ENCODE measurements at places on chromosomes 6 and 20.

GRCh38 chr6:117561128-117561527, 41.2 kb downstream of the GOPC start:
- no peak for DNase-seq

- peak; percentile 26 for DNase-seq
Measured at GRCh38 chr6:122491919-122492555, 20.4 kb upstream of the SERINC1 start.

DNA sequence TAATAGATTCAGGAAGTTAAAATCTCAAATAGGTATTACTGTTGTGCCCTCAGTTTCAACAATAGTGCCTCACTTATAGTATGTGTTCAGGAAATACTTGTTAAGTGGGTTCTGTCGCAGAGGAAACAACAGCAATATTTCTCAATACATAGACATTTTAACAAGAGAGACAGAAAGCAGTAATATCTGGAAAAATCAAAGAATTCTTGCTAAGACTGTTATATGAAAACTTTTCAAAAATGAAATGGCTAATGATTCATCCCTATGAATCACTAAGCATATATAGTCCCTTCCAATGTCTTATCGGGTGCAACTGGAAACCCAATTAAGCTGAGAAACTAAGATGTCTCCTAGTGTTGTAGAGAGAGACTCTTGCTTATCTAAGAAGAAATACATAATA, 668.9 kb downstream of the TFAP2A start:
- DNase-seq = no peak

DNA sequence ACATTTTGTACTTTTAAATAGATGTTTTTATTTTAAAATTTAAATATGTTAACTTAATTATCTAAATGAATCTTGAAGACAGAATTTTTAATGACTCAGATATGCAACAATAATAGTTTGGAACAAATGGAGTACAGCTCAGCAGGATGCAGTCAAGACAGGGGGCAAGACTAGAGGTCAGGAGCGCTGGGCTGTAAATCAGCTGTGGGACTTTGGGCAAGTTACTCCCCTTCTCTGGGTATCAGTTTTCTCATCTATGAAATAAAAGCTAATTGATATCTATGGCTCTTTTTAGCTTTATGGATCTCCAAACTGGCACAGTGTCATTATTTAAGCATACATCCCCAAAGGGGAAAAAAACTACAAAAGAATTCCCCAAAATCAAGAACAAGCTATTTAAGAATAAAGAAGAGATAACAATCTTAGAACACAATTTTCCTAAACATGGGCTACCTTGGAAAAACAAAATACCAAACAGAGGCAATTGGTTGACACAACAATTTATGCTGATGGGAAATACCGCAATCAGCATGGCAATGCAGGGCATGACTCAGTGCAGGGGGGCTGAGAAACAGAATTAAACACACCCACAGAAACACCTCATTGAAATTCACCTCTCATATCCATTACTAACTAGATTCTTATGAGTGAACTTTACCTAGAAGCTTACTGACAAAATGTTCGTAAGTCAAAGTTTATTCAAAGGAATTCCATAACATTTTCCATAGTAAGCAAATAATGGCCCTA, 188.2 kb downstream of the SIM1 start:
- no peak for DNase-seq

DNA sequence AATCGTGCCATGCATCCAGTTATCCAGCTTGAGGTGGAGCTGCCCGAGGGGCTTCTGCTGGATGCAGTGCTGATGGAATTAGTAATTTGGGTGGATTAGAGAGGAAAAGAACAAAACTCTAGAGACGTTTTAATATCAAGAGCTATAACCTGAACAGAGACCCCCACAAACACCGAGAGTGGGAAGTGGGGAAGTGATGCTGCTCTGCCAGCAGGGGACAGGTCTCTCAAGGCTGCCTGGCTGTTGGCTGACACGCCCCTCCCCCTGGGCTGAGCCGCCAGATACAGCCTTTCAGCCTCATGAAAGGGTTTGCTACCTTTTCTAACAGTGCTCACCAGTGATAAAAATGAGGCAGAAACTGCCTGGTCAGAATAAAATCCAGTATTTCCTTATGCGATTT, 9.6 kb downstream of the LEMD2 start:
- DNase-seq = no peak

DNA sequence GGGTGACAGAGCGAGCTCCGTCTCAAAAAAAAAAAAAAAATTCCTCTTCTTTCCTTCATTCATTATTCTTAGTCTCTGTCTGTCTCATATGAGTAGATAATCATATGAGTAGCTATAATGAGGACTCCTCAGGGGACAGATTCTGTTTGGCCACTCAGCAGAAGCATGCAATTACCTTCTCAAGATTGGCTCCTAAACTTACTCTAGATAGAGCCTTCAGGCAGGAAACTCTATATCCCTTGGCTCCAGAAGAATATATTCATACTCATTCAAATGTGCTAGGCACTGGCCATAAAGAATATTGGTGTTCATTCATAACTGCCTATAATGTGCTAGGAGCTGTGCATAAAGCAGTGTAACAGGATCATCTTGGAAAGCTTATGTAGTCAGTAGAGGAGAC, 2.2 kb upstream of the ACAT2 start:
- DNase-seq = no peak

- DNase-seq = peak; percentile 75
Measured at GRCh38 chr20:62143081-62143956, at the start of the genes PSMA7 and SS18L1. Gene PSMA7, minus strand, starts transcription at chr20:62143394. Its CDS starts 91 bp downstream, at chr20:62143303. Gene SS18L1, plus strand, starts transcription at chr20:62143769. Its CDS starts 52 bp downstream, at chr20:62143821.

- no peak for DNase-seq
Measured at GRCh38 chr6:168132531-168133167, 53.6 kb upstream of the FRMD1 start.

GRCh38 chr6:4616311-4616710, 159.9 kb upstream of the CDYL start:
- no peak for DNase-seq

DNA sequence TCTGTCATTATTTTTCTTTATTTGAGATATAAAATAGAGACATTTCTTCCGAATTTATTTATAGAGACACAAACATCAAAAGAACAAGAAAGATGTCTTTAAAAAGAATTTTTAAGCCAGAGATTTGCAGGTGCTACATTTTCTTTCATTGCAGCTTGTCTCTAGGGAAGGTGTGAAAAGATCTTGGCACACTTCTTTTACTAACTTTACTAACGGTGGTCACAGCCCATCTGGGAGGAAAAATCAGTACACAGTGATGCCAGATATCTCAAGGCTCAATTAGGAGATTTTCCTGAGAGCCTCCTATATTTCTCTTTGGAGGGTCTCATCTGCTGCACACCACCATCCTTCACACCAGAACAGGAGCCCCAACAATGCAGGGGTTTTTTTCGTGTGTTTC, 29.5 kb downstream of the ABRACL start:
- DNase-seq = no peak

GRCh38 chr20:50427719-50428083, 82.5 kb upstream of the PTPN1 start:
- DNase-seq = no peak

- no peak for DNase-seq
Measured at GRCh38 chr20:63690003-63690897, 6.2 kb upstream of the TNFRSF6B start.

DNA sequence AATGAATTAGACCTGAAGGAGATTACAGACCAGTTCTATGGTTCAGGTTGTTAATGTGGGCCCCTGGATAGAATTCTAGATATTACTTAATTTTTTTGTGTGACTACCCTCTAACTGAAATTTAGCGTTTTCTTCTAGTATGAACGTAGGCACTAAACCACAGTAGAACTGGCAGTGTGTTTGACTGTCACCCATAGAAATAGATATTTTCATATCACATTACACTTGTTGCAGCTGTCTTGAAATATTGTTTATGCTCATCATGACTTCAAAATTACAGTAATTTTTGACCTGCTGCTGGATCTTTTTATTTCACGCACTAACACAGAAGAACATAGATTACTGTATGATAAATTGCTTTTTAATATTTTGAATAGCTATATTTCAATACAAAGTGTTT, 31.6 kb downstream of the E2F3 start:
- DNase-seq = no peak

- DNase-seq = no peak
Measured at GRCh38 chr6:95784869-95785268, 207.5 kb downstream of the MANEA start.

DNA sequence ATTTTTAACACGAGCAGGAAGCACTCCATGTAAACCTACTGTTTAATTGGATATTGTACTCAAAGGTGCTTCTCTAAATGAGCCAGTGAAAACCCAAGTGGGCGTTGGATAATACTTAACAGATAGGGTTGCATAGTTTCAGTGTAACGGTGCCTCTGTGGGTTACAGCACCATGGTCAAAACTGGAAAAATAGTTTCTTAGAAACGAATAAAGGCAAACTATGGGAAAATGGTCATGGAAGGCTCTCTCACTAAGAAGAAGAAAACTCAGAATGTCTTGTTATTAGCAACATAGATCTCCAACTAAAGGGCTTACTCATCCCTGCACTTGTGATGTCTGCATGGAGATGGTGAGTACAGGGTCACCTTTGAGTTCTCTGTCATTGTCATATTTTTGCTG, 59.1 kb upstream of the NEDD9 start:
- no peak for DNase-seq

DNA sequence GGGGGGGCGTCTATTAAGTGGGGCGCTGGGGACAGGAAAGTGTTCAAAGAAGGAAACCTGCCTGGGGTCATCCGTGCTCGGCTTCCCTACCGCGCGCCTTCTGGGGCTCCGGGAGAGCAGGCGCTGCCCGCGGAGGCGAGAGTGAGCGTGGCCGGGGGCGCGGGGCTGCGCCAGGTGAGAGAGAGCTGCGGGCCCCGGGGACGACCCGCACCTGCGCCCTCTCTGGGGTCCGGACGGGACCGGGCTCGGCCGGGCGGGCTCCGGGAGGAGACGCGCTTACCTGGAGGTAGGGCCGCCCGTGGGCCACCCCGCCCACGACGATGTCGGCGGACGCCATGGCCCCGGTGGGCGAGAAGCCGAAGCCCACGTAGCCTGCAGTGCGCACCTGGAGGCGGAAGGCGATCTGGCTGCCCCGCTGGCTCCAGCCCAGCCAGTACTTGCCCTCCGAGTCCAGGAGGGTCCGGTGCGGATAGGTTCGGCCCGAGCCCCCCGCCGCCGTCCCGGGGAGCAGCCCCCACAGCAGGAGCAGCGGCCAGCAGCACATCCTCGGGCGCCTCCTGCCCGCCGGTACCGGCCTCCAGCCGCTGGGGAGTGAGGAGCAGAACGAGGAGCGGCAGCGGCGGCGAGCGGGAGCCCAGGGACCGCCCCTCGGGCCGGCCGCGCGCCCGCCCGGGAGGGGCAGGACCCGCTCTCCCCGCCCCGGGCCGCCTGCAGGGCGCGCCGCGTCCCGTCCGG, at the start of gene MOXD1:
MOXD1 (minus strand) TSS at position 593 of the 735 bp plus-strand sequence; CDS start at position 544, 49 bp downstream.
- no peak for DNase-seq

GRCh38 chr6:100078509-100078908, 84.5 kb upstream of the MCHR2 start:
- no peak for DNase-seq

DNA sequence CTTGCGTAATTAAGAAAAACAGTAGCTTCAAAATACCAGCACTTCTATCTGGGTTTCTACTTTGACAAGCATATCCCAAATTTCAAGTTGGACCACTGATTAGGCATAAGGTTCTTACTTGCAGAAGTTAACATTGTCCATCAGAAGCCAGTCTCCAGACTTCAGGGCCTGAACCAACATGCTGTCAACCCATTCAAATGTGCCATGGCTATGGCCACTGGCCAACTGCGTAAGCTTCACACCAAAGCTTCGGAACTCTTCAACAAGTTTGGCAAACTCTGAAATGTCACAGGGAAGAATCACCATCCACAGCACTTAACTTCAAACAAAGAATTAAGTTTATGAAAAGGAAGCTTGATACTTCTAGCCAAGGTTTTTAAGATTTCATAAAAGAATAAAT, 78.0 kb upstream of the LYRM2 start:
- no peak for DNase-seq

- no peak for DNase-seq
Measured at GRCh38 chr20:40991181-40991889, 37.3 kb upstream of the TOP1 start.

DNA sequence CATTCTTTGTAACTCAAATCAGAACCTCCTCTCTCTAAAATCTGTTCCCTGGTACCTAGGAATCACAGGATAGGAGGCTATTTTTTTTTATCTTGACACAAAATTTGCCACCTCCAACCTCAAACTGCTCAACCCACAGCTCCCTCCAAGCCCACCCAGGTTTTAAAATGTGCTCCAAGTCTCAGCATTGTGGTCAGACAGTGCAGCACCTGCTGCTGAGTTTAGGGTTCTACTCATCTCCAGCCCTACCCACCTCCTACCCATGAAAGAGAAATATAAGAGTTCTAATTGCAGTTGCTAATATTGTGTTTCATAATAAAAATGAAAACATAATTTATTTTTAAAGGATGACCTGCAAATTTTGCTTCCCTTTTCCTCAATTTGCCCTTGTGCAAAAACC, 496.5 kb downstream of the MAFB start:
- DNase-seq = no peak

- DNase-seq = no peak
Measured at GRCh38 chr20:54711071-54711470, 235.7 kb downstream of the DOK5 start.
